Activated T-helper 1 cell treated with anti-CD3 and anti-CD28 coated beads, Interleukin-2, amount 50 U/mL, for 16 hours (primary cell): ENCODE measurements at places on chromosomes 7 and 10.

DNA sequence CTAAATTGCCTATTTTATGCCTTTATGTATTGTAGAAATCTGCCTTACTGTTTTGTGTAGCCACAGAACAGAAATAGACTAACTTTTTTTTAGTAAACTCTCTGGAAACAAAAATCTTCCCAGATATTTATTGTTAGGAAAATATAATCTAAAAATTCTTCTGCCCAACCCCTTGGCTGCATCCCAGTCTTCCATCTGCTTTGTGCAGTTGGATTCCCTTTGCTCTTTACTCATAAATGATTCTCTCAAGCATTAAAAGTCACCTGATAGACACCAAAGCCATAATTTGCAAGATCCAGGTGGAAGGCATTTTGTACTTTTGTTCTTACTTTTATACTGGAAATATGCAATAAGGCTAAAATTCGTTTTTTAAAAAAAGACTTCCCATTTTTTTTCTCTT is 6.1 kb upstream of the CAV2 start:
- no peak for DNase-seq

GRCh38 chr10:122699796-122700455 is at the start of gene C10orf120:
TSS of gene C10orf120 (minus strand) at chr10:122699846. CDS start at chr10:122699790, 56 bp downstream.
- DNase-seq: no peak

DNA sequence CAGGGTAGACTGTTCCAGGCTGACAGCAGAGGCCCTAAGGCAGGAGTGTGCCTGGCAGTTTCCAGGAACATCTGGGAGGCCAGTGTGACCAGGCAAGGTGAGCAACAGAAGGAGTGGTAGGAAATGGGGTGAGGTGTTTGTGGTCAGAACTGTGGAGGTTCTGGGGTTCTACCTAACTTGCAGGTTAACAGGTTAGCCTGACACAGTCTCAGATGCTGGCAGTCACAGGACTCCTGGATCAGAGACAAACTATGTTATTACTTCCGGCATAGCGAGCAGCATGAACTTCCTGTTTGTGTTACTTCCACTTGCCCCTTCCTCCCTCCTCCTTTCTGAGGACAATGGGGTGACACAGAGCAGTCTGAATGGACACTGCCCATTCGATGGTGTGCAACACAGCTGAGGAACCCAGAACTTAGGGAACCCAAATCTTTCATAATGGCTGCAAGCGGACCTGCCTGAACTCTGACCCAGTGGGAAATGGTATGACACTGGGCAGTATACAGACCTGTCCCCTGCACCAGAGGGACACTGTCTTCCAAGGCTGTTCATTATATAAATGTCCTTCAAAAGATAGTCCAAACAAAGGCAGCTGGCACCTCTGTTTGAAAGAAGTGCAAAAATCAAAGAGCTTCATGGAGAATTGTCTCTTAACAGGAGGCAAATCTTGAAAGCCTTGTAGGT is 3.9 kb upstream of the SAR1A start:
- DNase-seq: peak; percentile 9

GRCh38 chr7:158350166-158350900 is 237.3 kb downstream of the PTPRN2 start:
- no peak for DNase-seq

DNA sequence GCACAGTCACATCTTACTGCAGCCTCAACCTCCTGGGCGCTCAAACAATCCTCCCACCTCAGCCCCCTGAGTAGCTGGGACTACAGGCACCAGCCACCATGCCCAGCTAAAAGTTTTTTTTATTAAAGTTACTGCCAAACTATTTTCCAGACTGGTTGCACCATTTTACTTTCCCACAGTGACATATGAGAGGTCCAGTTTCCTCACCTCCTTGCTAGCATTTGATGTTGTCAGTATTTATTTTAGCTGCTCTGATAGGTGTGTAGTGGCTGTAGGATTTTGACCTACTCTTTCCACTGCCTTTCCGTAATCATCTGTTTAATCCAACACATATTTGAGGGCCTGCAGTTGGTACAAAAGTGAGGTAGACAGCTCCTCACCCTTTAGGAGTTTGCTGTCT is 5.4 kb upstream of the UBE3C start:
- no peak for DNase-seq

DNA sequence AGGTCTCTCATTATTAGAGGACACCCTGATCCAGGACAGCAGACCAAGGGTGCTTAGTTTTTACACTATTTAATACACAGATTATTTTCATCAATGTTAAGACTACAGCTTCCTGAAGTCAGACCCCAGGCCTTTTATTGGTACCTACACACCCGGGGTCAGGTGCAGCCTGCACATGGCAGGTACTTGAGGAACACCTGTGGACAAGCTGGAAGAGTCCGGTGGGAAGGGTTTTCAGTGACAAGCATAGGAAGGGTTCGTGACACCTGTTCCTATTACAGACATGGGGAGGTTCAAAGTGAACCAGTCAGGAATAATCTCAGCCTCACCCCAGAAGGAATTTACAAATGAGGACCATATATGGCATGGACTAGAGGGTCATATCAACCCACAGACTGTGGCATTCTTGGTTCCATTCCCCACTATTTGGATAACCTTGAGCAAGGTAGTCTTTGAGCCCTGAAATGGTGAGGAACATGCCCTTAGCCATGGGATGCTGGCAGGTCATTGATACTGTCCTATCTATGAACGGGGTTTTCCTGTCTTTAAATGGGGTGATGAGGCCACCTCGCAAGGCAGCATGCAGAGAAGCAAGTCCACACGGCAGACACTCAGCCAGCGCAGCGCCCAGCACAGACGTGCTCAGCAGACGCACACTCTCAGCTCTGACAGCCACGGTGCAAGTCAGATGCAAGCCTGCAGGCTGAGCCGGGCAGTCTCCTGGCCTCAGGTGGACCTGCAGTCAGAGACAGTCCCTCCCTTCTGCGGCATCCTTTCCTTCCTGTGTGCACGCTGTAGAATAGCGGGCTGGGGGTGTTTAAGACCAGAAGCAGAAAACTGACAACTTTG is 624.9 kb downstream of the PTPRN2 start:
- no peak for DNase-seq

- no peak for DNase-seq
Observed at GRCh38 chr10:21496343-21497176, 28.9 kb downstream of the SKIDA1 start.

- no peak for DNase-seq
Observed at GRCh38 chr7:32481921-32482320, 8.3 kb downstream of the LSM5 start.

GRCh38 chr7:114825423-114825951 is 96.4 kb upstream of the MDFIC start:
- no peak for DNase-seq

GRCh38 chr10:15558136-15558535 is 161.6 kb downstream of the ITGA8 start:
- DNase-seq: no peak

DNA sequence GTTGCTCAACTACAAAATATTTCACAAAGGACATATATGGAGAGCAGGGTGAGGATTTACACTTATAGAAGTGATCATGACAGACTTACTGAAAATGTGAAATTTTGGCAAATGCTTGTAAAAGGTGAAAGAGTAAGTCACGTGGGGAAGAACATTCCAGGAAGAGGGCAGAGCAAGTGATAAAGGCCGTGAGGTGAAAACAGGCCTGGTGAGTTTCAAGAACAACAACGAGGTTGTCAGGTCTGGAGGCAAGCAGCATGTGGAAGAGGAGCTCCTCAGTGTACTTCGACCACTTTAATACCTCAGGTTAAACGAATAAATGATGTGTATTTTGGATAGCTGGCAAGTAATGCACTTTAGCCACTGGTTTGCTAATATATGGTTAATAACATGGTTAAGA is 706.7 kb downstream of the PCDH15 start:
- no peak for DNase-seq

- no peak for DNase-seq
Observed at GRCh38 chr7:47905076-47905920, 43.0 kb downstream of the PKD1L1 start.

- DNase-seq: no peak
Observed at GRCh38 chr7:49001610-49002033, 77.3 kb downstream of the CDC14C start.

DNA sequence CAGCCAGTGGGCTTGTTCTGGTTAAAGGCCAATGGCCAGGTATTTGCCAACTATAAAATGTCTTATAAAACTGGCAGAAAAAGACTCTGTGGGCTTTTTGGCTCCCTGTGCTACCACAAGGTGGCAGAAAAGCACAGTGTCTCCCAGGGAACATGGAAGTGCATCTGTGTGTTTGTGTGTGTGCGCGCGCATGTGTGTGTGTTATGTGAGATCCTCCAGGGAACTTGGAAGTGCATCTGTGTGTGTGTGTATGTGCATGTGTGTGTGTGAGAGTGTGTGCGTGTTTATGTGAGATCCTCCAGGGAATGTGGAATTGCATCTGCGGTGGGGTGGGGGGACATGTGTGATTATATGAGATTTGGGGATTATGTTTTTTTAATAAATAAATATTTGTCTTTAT is 30.2 kb upstream of the ABI1 start:
- DNase-seq: no peak

DNA sequence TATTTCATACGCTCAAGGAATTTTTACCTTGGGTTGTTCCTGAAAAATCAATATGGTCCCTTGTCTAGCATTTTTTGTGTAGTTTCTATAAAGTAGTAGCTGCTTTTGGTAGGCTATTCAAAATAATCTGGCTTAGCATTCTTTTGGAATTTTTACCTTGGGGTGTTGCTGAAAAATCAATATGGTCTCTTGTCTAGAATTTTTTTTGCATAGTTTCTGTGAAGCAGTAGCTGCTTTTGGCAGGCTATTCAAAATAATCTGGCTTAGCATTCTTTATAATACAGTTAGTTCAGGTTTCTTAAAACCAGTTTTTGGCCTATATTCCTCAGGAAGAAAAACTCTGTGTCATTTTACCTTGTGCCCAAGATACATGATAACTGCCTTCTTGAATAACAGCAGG is 301.9 kb downstream of the SUGCT start:
- no peak for DNase-seq

DNA sequence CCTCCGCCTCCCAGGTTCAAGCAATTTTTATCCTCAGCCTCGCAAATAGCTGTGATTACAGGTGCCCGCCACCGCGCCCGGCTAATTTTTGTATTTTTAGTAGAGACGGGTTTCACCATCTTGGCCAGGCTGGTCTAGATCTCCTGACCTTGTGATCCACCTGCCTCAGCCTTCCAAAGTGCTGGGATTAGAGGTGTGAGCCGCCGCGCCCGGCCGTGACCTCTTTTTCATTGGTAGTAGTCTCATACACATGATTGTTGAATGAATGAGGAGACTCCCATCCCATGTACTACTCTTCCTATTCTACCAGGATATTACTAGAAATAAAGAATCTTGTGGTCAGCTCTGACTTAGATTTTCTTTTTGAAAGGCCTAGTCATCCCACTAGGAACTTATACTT is 56.8 kb downstream of the ARID5B start:
- no peak for DNase-seq

GRCh38 chr10:83199374-83199773 is 939.9 kb upstream of the GHITM start:
- no peak for DNase-seq

DNA sequence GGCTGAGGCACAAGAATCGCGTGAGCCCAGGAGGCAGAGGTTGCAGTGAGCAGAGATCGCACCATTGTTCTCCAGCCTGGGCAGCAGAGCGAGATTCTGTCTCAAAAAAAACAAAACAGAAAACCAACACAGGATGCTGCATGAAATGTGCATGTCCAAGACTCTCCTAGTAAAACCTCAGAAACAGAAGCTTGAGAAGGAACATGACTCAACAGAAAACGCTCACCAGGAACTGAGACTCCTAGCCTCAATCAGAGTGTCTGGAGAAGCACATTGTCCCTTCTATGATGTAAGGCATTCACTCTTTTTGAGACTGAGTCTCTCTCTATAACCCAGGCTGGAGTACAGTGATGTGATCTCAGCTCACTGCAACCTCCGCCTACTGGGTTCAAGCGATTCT is 168.3 kb downstream of the MYOF start:
- DNase-seq: no peak

DNA sequence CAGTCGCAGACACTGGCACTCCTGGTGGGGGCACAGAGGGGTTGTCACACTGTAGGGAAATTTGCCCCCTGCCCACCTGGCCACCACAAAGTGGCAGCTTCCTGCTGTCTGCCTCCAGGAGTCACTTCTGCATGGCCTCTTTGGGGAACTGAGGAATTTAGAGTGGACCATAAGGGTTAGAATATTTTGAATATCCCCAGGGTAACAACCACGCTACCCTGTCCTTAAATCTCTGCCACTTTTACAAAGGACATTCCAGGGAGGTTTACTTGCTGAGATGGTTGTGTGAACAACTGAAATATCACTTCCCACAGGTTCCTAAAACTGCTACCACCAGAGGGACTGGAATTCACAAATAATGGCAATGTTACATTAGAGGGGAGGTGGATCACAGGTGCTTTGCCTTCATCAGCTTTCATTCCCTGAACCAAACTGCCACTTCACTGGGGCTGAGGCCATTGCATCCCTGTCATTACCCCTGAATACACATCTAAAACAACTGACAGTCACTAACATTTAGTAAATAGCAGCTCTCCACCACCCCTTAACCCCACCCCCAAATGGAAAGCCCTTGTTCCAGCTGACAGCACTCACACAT is 88.1 kb upstream of the IFRD1 start:
- no peak for DNase-seq

DNA sequence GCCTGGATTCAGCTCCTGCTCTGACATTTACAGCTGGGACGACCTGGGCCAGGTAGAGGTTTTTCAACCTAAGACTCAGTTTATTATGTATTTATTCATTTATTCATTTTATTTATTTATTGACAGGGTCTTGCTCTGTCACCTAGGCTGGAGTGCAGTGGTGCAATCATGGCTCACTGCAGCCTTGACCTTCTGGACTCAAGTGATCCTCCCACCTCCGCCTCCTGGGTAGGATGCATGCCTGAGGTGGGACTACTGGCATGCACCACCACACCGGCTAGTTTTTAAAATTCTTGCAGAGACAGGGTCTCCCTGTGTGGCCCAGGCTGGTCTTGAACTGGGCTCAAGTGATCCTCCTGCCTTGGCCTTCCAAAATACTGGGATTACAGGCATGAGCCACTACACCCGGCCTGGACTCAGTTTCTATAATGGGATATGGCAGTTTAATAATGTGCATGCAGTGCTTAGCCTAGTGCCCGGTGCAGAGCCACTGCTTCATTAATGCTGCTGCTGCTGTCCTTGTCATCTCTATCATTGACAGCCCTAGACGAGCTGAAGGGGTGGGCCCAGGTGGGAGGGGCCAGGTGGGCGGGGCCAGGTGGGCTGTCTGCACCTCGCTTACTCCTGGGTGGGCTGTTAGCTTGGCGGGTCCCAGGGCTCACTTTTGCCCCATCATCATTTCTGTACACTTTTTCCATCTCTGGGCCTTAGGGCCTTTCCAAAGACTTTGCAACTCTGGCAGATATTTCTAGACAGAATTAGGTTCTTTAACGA is 92.6 kb downstream of the LHPP start:
- DNase-seq: no peak

GRCh38 chr7:2611922-2612321 is 19.9 kb upstream of the TTYH3 start:
- DNase-seq: no peak
